Germinal center (tissue), 1 donor: ENCODE measurements at places on chromosomes 16 and 17.

GRCh38 chr17:75774471-75774990, 9.5 kb upstream of the GALK1 start:
- no peak for DNase-seq

DNA sequence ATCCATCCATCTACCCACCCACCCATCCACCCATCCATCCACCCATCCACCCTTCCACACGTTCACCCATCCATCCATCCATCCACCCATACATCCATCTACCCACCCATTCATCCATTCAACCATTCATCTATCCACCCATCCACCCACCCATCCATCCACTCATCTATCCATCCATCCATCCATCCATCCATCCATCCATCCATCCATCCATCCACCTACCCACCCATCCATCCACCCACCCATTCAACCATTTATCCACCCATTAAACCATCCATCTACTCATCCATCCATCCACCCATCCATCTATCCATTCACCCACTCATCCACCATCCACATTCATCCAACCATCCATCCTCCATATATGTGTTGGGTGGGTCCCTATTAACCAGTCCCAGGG, 26.2 kb upstream of the RPTOR start:
- DNase-seq: no peak

GRCh38 chr17:4777969-4778760, 6.5 kb downstream of the TM4SF5 start:
- no peak for DNase-seq

DNA sequence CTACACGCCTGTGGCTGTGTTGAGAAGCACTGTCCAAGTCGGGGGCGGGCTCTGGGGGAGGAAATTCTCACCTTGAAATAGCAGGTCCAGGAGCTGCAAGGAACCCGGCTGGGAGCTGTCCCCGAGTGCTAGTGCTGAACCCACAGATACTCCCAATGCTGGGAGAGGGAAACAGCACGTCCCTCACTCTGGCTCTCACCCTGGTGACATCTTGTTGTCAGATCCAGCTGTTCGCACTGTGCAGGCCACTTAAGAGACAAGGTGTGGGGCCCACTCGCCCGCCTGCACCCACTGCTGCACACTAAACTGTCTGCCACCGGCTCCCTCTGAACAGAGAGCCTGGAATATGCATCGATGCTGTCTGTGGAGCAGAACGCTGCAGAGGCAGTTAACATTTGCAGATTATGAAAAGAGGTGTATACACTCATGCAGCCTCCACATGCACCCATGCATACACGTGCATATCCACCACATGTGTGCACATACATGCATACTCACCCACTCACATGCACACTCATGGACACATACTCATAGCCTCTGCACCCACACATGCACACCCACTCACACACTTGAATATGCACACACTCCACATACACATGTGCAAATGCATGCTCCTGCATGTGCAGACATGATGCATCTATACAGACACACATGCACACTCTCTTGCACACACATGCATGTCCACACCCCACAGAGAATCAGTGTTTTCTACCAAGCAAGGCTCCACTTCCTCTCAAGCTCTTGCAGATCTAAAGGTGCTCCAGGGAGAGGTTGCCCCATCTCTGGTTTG, 42.0 kb downstream of the MGAT5B start:
- DNase-seq: peak; percentile 39

GRCh38 chr17:35790841-35791240, 4.6 kb downstream of the MMP28 start:
- no peak for DNase-seq

DNA sequence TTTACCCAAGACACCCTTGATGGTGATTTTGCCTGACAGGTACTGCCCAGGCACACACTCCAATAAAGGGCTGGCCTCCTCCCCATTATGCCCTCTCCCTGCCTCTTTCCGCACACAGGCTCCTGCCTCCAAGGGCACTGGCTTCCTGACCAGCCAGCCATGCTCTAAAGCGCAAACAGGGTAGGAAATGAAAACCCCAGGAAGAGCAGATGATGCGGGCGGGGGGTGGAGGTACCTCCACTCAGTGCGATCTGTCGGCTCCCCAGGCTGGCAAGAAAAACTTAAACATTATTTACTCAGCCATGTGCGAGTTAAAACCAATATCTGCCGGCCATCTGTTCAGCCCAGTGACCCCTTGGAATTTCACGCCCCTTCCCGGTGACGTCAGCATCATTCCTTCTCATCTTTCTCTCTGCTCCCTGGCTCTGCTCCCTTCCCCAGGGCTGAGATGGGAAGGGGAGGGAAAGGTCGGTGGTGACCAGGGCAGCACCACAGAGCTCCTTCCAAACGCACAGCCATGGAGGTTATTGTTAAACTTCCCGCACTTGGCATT, 262.5 kb downstream of the CBLN1 start:
- DNase-seq: no peak

DNA sequence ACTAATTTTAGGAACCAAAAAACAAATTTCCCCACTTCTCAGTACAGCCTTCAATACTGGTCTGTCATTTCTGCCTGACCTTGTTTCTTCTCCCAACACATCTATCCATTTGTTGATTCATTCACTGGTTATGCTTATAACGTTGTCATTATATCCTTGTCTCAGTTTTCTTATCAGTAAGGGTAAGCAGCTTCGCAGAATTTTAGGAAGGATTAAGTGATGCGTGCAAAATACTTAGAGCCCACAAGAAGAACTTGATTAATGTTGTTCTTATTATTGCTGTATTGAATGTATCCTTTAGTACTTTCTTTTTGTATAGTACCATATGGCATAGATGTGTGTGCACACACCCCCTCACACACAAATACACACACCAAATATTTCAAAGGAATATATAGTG, 403.5 kb upstream of the HSBP1 start:
- no peak for DNase-seq

DNA sequence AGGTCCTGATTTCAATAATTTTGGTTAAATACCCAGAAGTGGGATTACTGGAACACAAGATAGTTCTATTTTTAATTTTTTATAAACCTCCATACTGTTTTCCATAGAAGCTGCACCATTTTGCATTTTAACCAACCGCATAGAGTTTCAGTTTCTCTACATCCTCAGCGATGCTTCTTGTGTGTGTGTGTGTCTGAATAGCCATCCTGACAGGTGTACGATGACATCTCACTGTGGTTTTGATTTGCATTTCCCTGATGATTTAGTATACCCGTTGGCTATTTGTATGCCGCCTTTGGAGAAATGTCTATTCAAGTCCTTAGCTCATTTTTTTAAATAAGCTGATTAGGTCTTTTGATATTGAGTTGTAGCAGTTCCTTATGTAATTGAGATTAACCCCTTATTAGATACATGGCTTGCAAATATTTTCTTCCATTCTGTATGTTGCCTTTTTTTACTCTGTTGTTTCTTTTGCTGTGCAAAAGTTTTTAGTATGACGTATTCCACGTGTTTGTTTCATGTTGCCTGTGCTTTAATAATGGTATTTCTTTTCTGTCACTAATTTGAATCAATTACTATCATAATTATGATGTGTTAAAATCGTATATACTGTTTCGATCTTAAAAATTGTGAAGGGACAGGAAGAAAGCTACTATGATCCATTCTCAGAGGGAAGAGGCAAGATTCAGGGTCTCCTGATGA, 227.2 kb upstream of the MON1B start:
- peak; percentile 31 for DNase-seq

DNA sequence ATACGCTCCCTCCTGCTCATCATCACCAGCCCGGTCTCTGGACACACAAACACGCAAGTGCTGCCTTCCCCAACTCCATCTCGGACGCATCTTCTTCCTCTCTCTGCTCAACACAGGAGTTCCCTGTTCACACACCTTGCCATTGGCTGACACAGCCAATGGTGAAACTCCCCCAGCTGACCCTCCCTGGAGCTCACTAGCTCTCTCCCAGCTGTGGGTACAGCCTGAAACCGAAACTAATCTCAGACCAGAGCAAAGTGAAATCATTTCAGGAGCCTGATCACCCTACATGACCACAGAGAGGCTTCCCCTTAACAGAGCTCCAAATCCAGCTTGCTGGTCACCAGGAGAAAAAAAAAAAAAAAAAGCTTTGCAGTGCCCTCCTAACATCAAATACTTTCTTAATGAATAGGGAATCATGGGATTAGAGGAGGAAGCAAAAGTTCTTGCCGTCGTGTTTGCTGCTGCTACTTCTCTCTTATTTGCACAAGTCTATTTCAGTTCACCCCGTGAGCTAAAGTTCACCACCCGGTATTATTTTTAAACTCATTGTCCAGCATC, 8.3 kb downstream of the CUEDC1 start:
- peak; percentile 80 for DNase-seq

DNA sequence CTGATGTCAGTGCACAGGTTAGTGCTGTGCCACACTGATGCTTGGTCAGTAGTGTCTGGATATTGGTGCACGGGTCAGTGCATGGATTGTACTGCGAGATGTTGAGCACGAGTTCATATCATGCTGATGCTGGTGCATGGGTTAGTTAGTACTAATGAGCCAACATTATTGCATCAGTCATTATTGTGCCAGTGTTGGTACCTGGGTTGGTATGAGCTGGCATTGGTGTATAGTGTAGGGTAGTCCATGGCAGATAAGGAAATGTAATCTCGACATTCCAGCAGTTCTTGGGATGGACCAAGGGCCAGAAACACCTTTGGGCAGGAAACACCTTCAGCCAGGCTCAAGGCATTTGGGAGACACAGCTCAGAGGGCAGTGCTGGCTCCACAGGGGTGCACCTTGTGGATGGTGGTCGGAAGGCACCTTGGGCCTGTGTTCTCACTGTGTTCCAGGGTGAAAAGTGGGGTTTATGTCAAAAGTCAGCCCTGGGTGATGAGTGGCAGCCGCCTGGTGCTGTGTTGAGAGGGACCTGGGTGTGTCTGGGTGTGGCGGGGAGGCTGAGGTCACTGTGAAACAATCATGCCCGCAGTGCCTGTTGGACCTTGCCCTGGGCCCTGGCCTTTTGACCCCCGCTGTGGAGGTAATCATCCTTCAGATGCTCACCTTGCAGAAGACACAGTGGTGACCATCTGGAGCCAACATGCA, 100.7 kb upstream of the ZNF469 start:
- DNase-seq: no peak

- no peak for DNase-seq
These were observed 29.7 kb upstream of the CDC42EP4 start for GRCh38 chr17:73341350-73342049.

- DNase-seq: no peak
These were observed 20.0 kb downstream of the MXRA7 start for GRCh38 chr17:76690596-76691280.

DNA sequence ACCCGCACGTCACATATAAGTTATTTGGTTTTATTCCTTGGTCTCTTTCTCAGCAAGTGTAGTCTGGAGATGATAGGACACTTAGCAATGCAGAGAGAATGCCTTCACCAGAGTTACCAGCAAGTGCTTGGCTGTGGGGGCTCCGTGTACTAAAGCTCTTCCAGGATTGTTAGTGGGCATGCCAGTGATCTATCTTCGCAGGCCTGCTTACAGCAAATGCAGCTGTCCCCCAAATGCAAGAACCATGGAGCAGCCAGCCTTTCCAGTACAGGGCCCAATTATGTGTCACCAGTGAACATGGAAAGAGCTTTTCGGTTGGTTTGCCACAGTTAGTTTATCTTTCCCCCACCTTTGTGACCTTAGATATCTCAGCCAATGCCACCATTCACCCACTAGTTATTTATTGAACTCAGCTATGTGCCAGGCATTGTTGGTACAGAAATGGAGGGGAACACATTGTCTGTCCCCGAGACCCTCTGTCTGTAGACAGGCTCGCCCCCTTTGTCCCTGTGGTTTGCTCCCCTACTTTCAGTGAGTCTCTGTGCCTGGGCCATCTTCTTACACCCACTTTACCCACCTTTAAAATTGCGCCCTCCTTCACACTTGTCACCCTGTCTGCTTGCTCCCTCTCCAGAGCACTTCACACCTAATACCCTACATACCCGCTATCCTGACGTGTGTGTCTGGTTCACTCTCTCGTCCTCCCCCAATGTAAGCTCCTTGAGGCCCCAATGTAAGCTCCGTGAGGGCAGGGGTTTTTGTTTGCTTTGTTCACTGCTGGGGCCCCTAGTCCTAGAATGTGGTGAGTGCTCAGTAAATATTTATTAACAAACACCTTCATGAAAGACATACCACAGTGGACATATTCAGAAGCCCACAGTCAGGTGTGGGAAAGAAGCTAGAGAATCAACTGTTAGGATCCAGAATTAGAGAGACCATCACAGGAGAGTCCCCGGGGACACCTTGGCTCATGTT, 13.3 kb downstream of the USP10 start:
- no peak for DNase-seq

- DNase-seq: no peak
These were observed 80.8 kb upstream of the TRAP1 start for GRCh38 chr16:3797904-3798811.

DNA sequence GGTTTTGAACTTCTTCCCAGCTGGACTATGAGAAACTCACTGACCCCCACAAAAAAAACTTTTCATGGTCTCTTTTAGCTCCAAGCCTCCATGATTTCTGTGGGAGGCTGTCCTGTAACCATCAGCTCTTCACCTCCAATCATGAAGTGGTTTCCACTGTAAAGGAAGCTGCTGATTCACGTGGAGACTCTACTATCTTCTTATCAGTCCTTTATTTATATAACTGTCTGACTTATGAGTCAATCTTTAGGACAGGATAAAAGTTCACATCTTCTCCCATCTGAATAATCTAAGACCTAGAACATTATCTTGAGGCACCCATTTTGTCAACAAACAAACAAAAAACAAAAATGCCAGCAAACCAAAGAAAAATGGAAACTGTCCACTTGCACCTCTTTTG, 409.9 kb downstream of the SLC39A11 start:
- no peak for DNase-seq

DNA sequence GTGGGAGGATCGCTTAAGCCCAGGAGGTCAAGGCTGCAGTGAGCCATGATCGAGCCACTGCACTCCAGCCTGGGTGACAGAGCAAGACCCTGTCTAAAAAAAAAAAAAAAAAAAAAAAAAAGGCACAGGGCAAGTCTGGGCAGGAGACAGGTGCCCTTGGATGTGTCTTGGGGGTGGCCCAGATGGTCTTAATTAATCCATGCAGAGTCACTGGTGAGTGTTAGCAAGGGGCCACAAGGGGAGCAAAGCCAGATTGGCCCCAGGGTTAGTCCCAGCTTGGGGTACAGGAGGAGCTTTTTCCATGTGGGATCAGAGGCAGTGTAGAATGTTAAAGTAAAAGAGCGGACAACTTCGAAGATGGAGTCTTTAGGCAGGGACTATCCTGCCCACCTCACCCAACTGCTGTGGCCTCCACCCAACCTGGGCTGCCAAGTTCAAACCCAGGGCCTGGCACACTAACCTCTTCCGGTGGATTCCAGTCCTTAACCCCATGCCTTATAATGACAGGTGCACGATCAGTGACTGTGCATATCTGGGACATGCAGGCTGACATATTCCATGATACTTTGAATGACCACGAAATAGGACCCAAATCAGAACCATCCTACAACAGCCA, 32.2 kb upstream of the MFSD6L start:
- DNase-seq: no peak

DNA sequence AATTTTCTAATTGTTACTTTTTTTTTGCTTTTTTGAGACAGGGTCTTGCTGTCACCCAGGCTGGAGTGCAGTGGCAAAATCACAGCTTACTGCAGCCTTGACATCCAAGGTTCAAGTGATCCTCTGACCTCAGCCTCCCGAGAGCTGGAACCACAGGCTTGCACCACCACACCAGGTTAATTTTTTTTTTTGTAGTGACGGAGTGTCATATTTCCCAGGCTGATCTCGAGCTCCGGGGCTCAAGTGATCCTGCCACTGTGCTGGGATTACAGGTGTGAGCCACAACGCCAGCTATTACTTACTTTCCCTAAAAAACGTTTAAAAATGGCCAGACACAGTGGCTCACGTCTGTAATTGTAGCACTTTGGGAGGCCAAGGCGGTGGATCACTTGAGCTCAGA, 6.6 kb downstream of the NPLOC4 start:
- no peak for DNase-seq
